ENCODE measurements at places on chromosomes 7 and 10. TPM values are rescaled to one million over a fixed set of nuclear protein-coding genes. Genes with fewer than 3 reads are reported as not detected.

SCIN gene
- 4.3 TPM for polyA plus RNA-seq

PAPSS2 gene
- polyA plus RNA-seq: 46.0 TPM

AGR2 gene
- 527 TPM for polyA plus RNA-seq

RBM20 gene
- 0.96 TPM for polyA plus RNA-seq

SPDYE1 gene
- polyA plus RNA-seq: 0.72 TPM

TMEM213 gene
- polyA plus RNA-seq: 0.01 TPM

CUX1 gene
- 72.9 TPM for polyA plus RNA-seq

TAF3 gene
- 5.0 TPM for polyA plus RNA-seq

CFAP69 gene
- 8.1 TPM for polyA plus RNA-seq

KEL gene
- 181 TPM for polyA plus RNA-seq

C10orf105 gene
- 0.27 TPM for polyA plus RNA-seq

GRM3 gene
- 0.16 TPM for polyA plus RNA-seq

SFRP4 gene
- 0.79 TPM for polyA plus RNA-seq

UFSP1 gene
- polyA plus RNA-seq: 2.4 TPM

MYOF gene
- 31.6 TPM for polyA plus RNA-seq

AKR1E2 gene
- 1.8 TPM for polyA plus RNA-seq

CLCN1 gene
- 1.6 TPM for polyA plus RNA-seq

ABCC2 gene
- polyA plus RNA-seq: 94.3 TPM

FAM131B gene
- 5.8 TPM for polyA plus RNA-seq

RBM48 gene
- polyA plus RNA-seq: 14.3 TPM

KLHDC10 gene
- 30.2 TPM for polyA plus RNA-seq

Data from large intestine (tissue), 12 donors.